ENCODE measurements at places on chromosomes 13 and 19.

GRCh38 chr13:39144941-39145533, 106.8 kb downstream of the NHLRC3 start:
- DNase-seq: peak; percentile 51

GRCh38 chr13:97978651-97979050, 25.2 kb downstream of the IPO5 start:
- DNase-seq: peak; percentile 24

- DNase-seq: no peak
Measured at GRCh38 chr19:51372021-51372648, 319 bp downstream of the NKG7 start.

- no peak for DNase-seq
Measured at GRCh38 chr19:937259-937694, 11.4 kb downstream of the ARID3A start.

DNA sequence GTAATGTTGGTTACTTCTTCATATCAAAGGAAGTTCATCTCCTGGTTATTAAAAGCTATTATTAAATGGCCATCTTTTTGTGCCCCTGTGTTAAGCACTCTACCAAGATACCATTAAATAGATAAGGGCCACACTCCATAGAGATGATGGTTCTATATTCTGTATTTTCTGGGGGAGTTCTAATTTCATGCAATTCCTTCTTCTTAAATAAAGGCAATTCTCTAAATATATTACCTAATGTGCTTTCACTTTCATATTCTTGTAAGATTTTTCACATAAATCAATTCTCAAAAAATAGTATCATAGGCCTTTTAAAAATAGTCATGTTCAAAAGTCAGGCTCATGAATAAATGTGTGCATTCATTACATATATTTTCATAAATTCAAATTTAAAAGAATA, 47.0 kb upstream of the USPL1 start:
- DNase-seq: no peak

DNA sequence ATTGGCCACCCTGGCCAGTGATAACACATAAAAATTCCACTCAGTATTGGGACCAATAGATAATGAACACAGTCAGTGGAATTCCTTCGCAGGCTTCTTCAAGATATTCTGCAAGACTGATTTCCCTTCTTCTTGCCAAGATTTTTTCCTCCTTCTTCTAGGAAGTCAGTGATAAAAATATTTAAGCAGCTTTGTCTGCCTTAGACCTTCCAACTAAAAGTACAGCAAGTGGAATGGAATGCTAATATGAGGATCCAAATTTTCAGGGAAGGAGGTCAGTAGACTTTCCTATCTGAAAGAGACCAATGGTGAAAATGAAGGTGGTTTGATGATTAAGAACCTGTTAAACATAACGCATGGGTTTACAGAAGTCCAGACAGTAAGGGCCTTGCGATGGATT, 9.6 kb downstream of the STARD13 start:
- no peak for DNase-seq

GRCh38 chr19:49862391-49863253, 4.8 kb downstream of the PNKP start:
- no peak for DNase-seq
